HCT116 (cell line): ENCODE measurements at places on chromosomes 3 and 15. TPM values are rescaled to one million over a fixed set of nuclear protein-coding genes. Genes with fewer than 3 reads are reported as not detected.

Gene CGNL1
- total RNA-seq = 2.2 TPM

DNA sequence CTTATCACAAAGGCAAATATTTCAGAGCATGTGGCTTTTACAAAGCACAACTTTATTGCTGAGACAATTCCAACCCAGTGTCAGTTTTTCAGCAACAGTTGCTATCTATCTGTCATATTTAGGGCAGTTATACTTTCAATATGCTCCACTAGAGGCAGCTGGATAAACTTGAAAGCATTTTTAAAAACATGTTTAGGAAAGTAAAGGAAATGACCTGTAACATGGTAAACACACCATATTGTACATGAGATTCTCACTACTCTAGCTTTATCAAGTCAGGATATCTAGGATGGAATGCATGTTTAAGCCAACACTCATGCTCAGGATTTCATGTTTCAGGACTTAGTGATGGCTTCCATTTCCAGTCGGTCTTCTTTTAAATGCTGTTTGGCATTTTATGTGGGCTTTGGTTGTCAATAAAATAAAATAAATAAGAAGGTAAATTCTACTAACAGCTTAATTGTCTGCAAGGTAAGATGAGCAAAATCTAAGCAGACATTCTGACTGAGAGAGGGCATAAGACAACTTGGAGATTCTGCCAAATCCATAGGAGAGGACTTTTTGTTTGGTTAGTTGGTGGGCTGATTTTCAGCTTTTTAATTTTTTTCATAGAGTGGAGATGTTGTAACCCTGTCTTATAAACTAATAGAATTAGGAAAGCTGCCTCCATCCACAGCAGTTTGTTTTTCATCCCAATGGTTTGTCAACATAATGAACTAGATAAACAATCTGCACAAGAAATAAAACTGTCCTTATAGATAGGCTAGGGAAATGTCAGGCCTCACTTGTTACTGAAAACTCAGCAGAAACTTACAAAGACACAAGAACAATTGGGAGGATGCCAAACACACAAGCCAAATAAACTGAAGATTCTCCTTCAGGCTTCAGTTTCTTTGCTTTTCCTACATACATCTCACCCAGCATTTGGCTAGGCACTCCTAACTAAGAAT, 63.4 kb upstream of the CPB1 start:
- no peaks in the 10 kb centered on the region for H3K36me3 ChIP-seq
- no peak overlapping the region for H3K27ac ChIP-seq
- no peaks in the 10 kb centered on the region for H3K27me3 ChIP-seq
- H3K4me1 ChIP-seq = no peaks in the 10 kb centered on the region
- no peak for DNase-seq

DNA sequence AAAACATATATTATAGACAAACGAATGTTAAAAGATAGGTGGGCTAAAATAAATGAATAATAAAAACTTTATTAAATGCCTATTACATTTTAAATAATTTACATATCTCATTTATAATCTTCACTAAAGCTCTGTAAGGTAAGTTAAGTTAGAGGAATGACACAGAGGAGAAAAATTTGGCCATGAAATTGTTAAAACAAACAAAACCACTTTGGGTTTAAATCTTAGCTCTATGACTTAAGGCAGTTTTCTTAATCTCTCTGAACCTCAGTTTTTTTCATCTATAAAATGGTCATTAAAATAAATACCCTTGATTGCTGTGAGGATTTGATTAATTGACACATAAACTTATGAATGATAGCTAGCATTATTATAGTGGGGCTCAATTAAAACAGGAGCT, 404.8 kb upstream of the ATP11B start:
- peaks cover 12% of the 10 kb centered on the region for H3K4me1 ChIP-seq
- H3K4me3 ChIP-seq = no peak overlapping the region
- H3K36me3 ChIP-seq = no peaks in the 10 kb centered on the region
- H3K27ac ChIP-seq = no peak overlapping the region
- DNase-seq = no peak

GRCh38 chr15:95596496-95596895, 734.0 kb upstream of the NR2F2 start:
- no peak for DNase-seq
- no peak overlapping the region for H3K4me3 ChIP-seq
- no peaks in the 10 kb centered on the region for H3K4me1 ChIP-seq
- H3K27ac ChIP-seq = no peak overlapping the region
- H3K27me3 ChIP-seq = no peaks in the 10 kb centered on the region
